ENCODE measurements at places on chromosomes 3 and 15.
A peak's percentile ranks its signal among the peaks of the same experiment; 100 is the strongest.

GRCh38 chr15:78149068-78149804 lies at the start of gene IDH3A:
IDH3A (plus strand) TSS chr15:78149362; CDS start chr15:78149404, 42 bp downstream.
- DNase-seq = peak; percentile 99

GRCh38 chr15:38672814-38673670 lies 108.4 kb upstream of the RASGRP1 start:
- no peak for DNase-seq

DNA sequence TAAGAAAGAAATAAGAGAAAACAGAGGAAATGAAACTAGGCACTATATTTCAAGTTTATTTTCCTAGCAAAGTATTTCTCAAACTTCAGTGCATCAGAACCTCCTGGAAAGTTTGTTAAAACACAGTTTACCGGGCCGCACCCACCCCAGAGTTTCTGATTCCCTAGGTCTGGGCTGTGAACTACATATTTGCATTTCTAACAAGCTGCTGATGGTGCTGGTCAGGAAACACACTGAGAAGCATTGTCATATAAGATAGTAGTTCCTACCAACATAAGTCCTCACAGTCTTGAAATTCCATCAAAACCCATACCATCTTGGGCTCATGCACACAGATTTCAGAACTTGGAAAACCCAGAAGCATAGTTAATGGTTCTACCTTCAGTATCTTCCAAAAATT lies 8.3 kb downstream of the SLC9A9 start:
- no peak for DNase-seq

- no peak for DNase-seq
Observed at GRCh38 chr15:26050984-26051383, 187.9 kb upstream of the ATP10A start.

GRCh38 chr3:195701042-195701915 lies 19.5 kb upstream of the MUC20 start:
- DNase-seq = no peak

GRCh38 chr3:47433796-47434195 lies 41.9 kb downstream of the SCAP start:
- peak; percentile 45 for DNase-seq

- peak; percentile 36 for DNase-seq
Observed at GRCh38 chr3:58176827-58177489, 33.8 kb downstream of the DNASE1L3 start.

- DNase-seq = no peak
Observed at GRCh38 chr3:52052831-52053306, 3.5 kb downstream of the DUSP7 start.

GRCh38 chr3:65314269-65314668 lies 626.5 kb upstream of the ADAMTS9 start:
- DNase-seq = no peak

DNA sequence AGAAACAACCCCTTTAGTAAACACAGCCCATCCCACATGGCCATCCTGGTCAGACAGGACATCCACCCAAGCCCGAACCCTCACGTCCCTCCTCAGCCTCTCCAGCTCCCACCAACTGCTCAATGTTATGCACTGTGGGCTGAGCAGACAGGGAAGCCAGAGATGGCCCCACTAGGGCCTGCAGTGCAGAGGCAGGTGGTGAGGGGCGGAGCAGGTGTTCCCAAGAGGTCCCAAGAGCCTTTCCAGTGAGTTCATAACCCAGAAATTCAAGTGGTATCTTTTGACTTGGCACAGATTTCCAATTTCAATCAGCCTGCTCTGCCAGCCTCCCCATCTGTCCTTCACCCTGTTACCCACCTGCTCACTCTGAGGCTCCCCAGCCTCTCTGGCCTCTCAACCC lies 130.3 kb downstream of the LIPC start:
- DNase-seq = no peak

DNA sequence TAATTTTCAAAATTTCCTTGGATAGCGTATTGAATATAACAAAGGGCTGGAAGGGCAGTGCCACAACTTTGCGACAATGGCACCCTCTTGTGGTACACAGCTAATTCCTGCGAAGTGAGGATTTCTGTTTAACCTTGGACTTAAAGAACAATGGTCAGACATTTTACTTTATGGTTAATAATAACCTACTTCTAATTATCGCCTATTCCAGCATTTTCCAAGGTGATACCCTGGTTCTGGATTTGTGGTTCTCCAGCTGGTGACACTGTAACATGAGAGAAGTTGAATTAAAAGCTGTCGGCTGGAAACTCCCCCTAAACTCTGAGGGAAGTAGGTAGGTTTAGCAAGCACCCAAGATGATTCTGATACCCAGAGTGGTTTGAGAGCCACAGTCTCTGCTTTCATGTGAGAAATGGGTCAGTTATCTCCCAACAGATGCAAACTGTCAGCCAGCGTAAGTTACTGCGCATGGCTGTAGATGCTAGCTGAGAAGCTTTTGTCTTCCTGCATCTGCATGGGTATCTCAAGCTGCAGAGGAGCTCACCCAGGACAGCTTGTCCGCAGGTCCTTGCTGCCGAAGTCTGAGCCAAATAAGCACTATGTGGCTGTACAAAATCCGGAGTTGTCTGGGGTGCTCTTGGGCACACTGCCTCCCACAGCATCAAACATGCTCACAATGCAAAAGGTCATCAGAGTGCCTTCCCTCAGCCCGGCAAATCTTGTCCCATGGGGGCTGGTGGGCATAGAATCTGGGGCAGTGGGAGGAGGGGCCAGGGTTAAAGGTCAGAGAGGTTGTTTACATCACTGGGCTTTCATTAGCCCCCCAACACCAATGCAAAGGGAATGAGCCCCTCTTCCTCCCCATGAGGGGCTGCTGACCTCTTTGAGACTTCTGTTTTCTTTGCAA lies 6.6 kb upstream of the CHSY1 start:
- peak; percentile 61 for DNase-seq

GRCh38 chr3:14848906-14849305 lies 30.1 kb downstream of the FGD5 start:
- no peak for DNase-seq

DNA sequence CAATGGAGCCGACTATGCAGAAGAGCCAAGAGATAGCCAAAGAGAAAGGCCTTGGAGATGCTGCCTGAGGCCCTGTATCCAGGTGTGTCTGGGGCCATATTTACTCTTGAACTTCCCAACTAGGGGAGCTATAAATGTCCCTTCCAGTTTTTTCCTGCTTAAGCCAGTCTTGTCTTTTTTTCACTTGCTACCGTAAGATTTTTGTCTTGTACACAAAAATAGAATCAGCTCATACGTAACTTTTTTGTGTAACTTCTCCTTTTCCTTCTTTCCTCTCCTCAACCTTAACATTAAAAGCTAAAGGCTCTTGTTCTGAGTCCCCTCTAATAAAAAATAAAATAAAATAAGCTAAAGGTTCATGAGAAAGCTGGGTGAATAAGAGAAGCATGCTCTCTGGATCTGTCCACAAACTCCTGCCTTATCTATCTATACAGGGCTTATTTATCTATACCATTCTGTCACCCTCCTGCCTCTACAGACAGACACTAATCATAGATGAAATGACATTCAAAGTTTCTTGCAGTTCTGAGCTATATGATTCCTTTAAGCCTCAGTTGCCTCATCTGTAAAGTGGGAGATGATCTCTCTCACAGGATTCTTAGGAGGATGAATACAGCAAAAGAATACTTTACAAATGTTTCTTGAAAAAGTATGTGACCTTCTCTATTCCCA lies 4.6 kb downstream of the SUMF1 start:
- no peak for DNase-seq

DNA sequence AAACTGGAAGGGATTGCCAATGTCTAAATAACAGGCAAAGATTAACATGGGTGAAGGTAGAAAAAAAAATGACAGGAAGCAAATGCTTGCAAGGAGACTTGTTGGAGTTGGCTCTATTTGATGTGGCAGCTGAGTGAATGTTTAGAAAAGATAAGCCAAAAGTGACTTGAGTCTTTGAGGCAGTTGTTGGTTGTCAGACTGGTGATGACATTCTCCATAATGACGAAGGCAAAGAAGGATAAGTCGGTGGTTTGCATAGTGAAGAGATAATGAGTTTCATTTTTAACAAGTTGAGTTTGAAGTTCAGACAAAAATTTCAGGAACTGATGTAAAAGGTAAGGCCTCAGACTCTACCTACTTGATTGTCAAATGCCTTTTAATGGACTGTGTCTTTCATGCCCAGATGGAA lies 704.1 kb upstream of the SGO1 start:
- DNase-seq = no peak

- DNase-seq = no peak
Observed at GRCh38 chr3:50339485-50340146, 1.0 kb downstream of the RASSF1 start.

- no peak for DNase-seq
Observed at GRCh38 chr3:158152186-158152585, 42.3 kb downstream of the RSRC1 start.

DNA sequence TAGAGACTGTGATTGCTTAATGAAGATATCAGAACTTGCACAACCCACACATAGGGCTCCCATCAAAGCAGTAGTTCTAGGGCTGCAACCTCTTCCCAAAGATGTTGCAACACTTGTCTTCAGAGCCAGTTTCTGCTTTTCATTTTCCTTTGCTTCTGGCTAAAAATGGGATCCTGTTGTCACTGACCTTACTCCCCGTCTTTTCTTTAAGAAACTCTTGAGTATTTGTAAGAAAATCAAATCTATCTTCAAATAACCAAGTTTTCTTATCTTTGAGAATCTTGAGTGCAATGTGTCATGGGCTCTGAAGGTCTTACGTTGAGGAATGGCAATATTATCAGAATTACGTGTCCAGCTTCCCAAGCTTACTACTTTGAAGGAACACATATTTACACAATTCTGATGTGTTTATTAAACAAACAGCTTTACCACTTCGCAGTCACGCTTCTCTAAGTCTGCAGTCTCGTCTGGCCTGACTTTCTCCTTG lies 24.1 kb downstream of the CACNA1D start:
- peak; percentile 27 for DNase-seq

DNA sequence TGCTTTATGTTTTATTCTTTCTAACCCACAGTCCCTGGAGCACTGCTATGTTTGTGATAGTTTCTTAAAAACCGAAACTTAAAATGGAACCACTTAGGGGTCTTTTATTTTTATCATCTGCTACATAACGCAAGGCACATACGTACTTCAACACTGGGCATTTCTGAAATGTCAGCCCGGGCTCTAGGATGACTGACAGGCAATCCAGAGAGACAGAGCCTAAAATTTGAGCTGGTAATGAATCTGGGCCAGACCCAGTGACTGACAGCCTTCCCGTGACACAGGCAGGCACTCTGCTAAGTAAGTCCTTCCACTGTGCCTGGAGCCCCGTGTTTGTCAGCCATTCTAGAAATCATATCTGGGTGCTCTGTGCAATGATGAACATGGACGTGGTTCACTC lies 84.6 kb downstream of the RYR3 start:
- DNase-seq = no peak

DNA sequence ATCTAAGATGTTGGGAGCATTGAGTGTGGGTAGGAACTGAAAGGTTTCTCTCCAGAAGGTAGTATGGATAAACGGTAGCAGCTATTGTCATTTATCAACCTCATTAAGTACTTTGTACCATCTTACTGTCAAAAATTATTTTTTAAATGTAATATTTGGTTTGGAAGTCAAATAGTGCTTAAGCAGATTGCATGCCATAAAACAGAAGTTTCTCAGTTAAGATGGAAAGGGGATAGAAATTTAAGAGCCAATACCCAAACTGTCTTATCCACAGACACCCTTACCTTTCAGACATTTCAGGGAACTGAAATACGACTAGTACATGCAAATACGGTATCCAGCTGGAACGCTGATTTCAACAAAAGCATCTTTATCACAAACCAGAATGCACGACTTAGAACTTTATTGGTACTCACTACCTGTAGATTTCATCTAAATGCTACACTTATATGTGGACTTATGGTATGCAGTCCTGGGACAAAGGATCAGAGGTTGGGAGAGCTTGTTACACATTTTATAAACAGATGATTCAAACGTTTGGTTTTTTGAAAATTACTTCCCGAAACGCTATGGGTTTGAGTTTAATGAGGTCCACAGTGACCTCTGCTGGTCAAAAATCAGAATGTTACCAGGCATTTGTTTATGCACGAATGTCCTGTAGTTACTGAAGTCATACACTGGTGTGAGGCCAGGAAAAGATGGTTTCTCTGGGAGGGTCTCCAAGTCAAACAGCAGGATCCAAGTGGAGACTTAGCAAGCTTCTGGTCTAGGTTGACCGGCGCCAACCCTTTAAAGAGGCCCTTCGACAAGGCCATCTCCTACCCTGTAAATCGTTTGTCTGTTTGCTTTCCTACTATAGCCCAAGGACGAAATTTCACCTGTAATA lies 45.7 kb upstream of the DUT start:
- peak; percentile 71 for DNase-seq

- DNase-seq = no peak
Observed at GRCh38 chr15:77239882-77240608, 169.1 kb upstream of the TSPAN3 start.

DNA sequence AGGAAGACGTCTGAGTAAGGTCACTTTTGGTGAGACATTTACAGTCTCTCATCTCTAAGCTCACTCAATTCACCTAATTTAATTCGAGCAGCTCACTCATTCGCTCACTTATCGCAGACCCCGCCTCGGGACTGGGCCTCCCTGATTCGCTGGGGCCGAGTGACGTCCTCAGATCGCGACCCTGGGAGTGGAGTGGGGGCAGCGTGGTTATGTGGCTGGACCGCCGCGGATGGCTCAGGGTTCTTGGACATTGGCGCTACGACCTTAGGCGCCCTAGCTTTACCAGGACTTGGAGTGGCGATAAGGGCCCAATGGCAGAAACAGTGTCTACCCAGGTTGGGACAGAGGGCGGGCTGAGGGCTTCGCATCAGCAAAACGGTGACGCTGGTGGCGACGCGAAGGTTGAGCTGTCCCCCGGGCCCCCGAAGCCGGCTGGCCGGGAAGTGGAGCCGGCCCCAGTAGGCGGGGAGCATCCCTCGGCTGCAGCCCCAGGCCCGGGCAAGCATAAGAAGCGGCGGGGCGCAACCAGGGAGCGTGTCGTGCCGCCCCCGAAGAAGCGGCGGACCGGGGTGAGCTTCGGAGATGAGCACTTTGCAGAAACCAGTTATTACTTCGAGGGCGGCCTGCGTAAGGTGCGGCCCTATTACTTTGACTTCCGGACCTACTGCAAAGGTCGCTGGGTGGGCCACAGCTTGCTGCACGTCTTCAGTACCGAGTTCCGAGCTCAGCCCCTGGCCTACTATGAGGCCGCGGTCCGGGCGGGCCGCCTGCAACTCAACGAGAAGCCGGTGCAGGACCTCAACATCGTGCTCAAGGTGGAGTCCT lies at the start of gene RPUSD2:
TSS of gene RPUSD2 (plus strand) at position 171 of the 825 bp plus-strand sequence. CDS start at position 210, 39 bp downstream.
- DNase-seq = peak; percentile 86

DNA sequence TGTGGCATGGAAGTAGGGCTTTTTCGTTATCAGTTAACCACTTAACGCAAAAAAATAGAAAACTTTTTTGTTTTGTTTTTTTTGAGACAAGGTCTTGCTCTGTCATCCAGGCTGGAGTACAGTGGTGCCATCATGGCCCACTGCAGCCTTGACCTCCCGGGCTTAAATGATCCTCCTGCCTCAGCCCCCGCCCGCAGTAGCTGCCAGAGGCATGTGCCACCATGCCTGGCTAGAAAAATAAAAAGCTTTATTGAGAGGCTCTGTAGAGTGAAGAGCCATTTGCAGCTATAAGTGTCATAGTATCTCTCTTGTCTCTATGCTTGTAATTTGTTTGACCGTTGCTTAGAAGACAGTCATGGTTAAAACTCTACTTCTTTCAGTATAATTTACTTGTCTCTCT lies 13.5 kb downstream of the PPP4R2 start:
- DNase-seq = no peak

- DNase-seq = no peak
Observed at GRCh38 chr3:60935709-60936108, 315.5 kb downstream of the FHIT start.

GRCh38 chr3:106533093-106533787 lies 664.4 kb upstream of the CBLB start:
- DNase-seq = no peak

- DNase-seq = no peak
Observed at GRCh38 chr3:167394003-167394402, 13.9 kb upstream of the ZBBX start.

- DNase-seq = no peak
Observed at GRCh38 chr15:66515901-66516322, 10.8 kb downstream of the ZWILCH start.
